HFF-Myc (cell line): ENCODE measurements at places on chromosomes 11 and 22.
A peak's percentile ranks its signal among the peaks of the same experiment; 100 is the strongest.

- DNase-seq: no peak
Observed at GRCh38 chr11:134908583-134908982, 496.5 kb upstream of the B3GAT1 start.

- no peak for DNase-seq
Observed at GRCh38 chr22:36912694-36913426, 568 bp upstream of the CSF2RB start.

GRCh38 chr11:32079553-32079952, 11.3 kb upstream of the RCN1 start:
- DNase-seq: no peak

- no peak for DNase-seq
Observed at GRCh38 chr22:49303781-49304461, 523.8 kb downstream of the BRD1 start.

- no peak for DNase-seq
Observed at GRCh38 chr11:13891911-13892310, 70.6 kb upstream of the SPON1 start.

DNA sequence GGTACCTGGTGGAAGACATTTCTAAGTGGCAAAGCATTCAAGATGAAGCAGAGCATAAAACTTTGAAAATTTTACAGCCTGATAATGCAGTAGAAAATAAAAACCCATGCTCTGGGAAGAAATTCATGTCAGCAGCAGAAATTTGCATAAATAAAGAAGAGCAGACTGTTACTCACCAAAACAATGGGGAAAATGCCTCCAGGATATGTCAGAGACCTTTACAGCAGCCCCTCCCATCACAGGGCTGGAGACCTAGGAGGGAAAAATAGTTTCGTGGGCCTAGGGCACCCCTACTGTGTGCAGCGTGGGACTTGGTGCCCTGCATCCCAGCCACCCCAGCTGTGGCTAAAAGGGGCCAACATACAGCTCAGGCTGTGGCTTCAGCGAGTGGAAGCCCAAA, 5.4 kb upstream of the DKK3 start:
- no peak for DNase-seq

DNA sequence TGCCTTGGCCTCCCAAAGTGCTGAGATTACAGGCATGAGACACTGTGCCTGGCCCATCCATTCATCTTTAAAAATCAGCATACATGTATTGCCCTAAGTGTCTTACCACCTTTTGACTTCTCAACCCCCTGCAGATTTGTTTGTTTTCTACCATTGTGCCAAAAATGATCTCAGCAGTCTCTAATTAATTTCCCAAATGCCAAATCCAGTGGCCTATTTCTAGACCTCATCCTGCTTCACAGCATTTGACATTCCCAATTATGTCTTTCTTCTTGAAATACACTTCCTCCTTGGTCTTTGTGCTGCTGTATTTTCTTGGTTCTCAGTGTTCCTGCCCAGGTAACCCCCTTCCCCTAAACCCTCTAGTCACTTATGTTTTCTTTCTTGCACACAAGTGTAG, 46.0 kb upstream of the GRAMD1B start:
- DNase-seq: no peak

DNA sequence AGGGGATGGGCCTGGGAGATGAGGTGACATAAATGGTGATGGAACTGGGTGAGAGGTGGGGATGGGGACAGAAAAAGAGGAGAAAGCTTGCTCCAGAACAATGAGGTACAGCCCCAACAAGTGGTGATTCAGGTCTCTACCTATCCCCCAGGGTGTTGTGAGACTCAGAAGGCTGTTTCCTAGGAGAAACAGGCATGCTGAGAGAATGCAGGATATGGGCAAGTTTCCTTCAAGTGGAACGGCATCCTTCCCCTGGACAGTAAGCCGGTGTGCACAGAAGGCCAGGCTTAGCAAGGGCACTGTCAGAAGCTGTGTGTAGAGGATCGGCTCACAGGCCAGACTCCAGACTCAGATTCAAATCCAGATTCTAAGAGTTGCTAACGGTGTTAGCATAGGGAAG, 34.1 kb upstream of the CRTAM start:
- DNase-seq: no peak

DNA sequence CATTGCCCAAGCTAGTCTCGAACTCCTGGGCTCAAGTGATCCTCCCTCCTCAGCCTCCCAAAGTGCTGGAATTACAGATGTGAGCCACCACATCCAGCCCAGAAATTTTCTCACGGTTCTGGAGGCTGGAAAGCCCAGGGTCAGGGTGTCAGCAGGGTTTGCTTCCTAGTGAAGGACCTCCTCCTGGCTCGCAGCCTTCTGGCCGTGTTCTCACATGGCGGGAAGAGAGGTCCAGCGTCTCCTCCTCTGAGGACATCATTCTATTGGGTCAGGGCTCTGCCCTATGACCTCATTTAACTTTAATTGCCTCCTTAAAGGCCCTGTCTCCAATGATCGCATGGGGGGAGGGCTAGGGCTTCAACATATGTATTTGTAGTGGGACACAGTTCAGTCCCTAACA, 38.1 kb downstream of the SDHAF2 start:
- no peak for DNase-seq

DNA sequence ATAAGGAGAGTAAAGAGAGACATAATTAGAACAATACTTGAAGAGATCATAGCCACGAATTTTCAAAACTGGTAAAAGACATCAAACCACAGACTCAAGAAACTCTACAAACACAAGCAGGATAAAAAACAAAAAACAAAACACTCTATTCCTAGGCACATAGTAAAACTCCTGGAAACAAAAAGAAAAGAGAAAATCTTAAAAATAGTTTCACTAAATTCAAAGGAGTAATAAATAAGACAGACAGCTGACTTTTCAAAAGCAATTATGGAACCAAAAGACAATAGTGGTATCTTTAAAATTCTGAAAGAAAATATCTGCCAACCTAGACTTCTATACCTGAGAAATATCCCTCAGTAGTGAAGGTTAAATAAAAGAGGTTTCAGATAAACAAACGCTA, 9.2 kb upstream of the NARS2 start:
- no peak for DNase-seq

DNA sequence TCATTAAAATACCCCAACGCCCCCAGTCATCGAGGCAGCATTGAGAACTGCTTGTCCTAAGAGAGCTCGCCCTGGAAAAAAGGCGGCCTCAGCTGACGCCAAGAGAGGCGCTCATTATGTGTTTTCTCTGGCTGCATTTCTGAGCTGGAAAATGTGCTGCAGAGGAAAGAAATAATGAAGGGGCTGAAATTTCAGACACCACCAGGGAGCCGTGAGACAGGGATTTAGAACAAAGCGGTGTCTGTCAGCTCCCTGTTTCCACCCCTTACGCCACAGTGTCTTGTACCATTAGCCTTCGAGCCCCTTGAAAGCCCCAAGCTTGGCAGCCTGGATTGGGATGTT, 14.4 kb downstream of the USH1C start:
- DNase-seq: no peak

- no peak for DNase-seq
Observed at GRCh38 chr11:42249956-42250355, 790.5 kb upstream of the LRRC4C start.

DNA sequence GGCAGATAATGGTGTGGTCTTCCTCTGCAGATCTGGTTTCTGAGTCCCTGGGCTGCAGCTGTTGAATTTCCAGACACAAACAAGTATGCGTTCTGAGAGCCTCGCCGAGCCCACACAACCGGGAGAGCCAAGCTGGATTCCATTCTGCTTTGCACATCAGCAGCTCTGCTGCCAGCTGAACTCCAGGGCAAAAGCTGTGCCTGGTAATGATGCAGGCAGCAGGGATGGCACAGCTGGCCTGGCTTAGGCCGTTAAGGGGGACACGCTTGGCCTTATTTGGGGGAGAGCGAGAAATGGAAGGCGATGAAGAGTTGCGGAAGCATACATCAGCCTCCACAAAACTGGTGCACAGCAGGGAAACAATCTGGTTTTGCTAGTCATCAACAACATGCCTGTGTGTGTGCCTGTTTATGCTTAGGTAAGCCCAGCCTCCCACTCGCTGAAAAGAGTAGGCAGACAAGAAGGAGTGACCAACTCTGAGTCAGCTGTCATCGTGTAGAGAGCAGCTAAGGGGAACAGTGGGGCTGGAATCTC, 25.1 kb downstream of the ADAMTS8 start:
- no peak for DNase-seq

- no peak for DNase-seq
Observed at GRCh38 chr11:44306052-44306917, 3.7 kb downstream of the ALX4 start.

GRCh38 chr11:88402192-88402715, 64.7 kb upstream of the CTSC start:
- DNase-seq: peak; percentile 63

- no peak for DNase-seq
Observed at GRCh38 chr22:50720301-50721256, 17.4 kb upstream of the ACR start.

- DNase-seq: no peak
Observed at GRCh38 chr22:39173787-39174497, 21.5 kb upstream of the CBX7 start.

DNA sequence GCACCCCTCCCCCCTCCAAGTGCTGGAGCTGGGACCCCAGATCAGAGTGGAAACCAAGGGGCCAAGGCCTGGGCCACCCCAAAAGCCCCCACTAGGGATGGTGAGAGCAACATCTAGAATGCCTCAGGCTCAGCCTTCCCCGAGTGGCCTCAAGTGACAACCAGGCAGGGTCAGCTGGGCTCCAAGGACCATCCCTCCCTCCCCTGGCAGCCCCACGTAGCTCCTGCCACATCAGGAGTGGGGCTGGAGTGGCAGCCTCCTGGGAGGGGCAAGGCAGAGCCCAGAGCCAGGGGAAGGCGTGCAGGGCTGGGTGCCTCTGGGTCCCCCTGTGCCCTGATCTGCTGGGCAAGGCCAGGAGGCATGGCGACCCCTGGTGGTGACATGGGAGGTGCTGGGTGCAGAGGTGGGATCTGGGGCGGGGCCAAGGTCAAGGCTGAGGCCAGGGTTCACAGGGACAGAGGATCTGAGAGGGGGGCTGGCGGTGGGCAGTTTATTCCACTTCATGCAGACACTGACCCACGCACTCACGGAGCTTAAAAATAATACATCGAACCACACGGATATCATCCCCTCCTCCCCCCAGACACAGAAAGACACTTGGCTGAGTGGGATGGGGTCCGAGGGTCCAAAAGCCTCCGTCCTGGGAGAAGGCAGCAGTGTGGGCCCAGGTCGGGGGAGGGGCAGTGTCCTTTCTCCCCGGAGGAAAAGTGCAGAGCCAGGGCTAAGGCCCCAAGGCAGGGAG, 15.8 kb upstream of the EHD1 start:
- no peak for DNase-seq

- DNase-seq: no peak
Observed at GRCh38 chr22:26437694-26438392, 8.8 kb downstream of the ASPHD2 start.

- no peak for DNase-seq
Observed at GRCh38 chr22:49202226-49202625, 625.4 kb downstream of the BRD1 start.

DNA sequence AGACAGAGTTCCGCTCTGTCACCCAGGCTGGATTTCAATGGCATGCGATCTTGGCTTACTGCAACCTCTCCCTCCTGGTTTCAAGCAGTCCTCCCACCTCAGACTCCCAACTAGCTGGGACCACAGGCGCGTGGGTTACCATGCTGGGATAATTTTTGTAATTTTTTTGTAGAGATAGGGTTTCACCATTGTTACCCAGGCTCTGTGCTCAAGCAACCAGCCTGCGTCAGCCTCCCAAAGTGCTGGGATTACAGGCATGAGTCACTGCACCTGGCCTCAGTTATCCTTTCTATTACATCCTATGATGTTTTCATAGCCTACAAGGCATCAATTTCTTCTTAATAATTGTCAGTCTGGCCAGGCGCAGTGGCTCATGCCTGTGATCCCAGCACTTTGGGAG, 36.5 kb downstream of the LRRC74B start:
- no peak for DNase-seq

- no peak for DNase-seq
Observed at GRCh38 chr11:16825101-16825500, 86.7 kb downstream of the C11orf58 start.

DNA sequence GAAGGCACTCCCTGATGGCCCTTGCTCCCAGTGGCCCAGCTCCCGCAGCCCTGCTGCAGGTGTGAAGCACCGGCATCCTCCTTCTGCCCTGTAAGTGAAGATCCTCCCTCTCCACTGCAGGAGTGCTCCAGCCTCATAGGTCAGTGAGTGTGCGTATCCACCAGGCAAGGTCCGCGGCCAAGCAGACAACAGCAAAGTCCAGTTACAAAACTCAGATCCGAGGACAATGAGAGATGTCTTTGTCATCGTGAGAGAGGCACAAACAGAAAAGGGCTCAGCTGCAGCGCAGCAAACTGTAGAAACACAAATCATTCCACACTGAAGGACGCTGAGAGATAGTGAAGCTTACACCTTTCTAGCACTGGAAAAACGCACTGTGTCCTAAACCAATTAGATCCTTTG, 46.1 kb downstream of the MYH9 start:
- no peak for DNase-seq

DNA sequence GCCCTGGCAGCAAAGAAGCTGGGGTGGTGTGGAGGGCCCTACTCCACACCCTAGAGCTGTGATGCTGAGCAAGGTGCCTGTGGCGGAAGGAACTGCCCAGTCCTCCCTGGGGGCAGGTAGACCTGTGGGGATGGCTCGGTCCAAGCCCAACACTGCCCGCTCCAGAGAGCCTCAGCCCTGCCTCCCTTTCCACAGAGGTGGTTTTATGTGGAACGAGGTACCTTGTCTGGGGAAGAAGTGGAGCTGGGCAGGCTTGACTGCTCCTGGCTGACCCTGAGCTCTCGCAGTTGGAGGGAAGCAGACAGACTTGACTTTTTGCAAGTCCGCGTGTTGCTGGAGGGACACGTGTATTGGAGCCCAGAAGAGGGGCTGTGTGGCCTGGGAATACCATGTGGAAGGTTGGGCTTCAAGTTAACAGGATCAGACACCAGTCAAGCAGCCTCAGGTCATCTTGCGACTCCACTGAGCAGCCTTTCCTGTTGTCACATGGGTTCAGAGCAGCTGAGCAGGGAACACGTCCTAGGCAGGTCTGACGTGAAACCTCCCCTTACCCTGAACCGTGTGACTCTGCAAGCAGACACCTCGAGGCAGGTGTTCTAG, 117.7 kb downstream of the CACNA1I start:
- no peak for DNase-seq

GRCh38 chr11:115504276-115505158, at the start of gene CADM1:
Gene CADM1, minus strand, starts transcription at chr11:115504415.
- DNase-seq: peak; percentile 61

DNA sequence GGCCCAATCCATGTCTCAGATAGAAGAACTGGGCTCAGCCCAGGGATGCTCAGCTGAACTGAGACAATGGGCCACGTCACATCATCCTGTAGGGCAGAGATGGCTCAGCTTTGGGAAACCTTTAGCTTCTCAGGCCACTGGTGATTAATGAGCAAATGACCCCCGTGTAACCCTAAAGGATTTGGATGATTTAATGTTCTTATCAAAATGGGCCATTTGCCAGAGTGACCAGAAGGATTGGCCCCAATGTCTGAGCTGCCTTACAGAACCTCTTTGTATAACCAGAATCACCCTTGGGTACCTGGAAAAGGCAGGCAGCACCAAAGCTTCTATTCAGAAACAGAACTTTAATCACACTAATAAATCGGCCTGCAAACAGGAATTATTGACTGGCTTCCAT, 73.7 kb downstream of the ABTB2 start:
- no peak for DNase-seq
